ENCODE measurements at places on chromosomes 3 and 15. TPM values are rescaled to one million over a fixed set of nuclear protein-coding genes. Genes with fewer than 3 reads are reported as not detected.

RHOV gene
- total RNA-seq, result 0.18 TPM

KNL1 gene
- 4.6 TPM for total RNA-seq

GRM7 gene
- total RNA-seq, result not detected

- no peaks in the 10 kb centered on the region for H3K27me3 ChIP-seq
- H3K4me3 ChIP-seq, result no peak overlapping the region
- peaks cover 12% of the 10 kb centered on the region for H3K4me1 ChIP-seq
- DNase-seq, result no peak
- H3K27ac ChIP-seq, result no peak overlapping the region
These were observed 20.0 kb upstream of the PLCL2 start for GRCh38 chr3:16864610-16865313.

DNA sequence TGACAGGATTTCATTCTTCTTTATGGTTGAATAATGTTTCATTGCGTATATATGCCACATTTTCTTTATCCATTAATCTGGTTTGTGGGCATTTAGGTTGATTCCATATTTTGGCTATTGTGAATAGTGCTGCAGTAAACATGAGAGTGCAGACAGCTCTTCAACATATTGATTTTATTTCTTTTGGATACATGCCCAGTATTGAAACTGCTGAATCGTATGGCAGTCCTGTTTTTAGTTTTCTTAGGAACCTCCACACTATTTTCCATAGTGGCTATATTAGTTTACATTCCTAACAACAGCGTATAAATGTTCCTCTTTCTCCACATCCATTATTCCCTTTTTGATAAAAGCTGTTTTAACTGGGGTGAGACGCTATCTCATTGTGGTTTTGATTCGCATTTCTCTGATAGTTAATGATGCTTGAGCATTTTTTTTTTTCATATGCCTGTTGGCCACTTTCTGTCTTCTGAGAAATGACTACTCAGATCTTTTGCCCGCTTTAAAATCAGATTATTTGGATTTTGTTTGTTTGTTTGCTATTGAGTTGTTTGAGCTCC lies 21.7 kb downstream of the AQP9 start:
- peaks cover 56% of the 10 kb centered on the region for H3K27me3 ChIP-seq
- peaks cover 3% of the 10 kb centered on the region for H3K36me3 ChIP-seq
- H3K27ac ChIP-seq, result no peak overlapping the region
- DNase-seq, result no peak
- H3K4me3 ChIP-seq, result no peak overlapping the region

DNA sequence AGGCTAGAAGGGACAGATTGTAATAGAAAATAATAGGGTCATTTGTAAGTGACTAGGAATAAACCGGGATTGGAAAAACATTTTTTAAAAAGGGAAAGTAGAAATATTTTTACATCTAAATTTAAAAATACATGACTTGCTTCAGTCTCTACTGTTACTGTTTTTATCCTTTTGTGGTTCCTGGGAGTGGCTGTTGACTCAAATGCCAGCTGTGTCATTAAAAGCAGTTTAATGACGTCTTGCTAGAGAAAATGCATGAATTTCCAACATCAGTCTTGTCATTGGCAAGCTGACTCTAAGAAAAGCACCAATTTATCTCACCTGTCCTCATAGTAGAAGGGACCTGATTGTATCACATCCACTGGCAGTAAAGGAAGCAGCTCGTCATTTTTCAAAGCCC lies 16.7 kb upstream of the LCMT2 start:
- H3K36me3 ChIP-seq, result peaks cover 7% of the 10 kb centered on the region
- H3K27ac ChIP-seq, result no peak overlapping the region
- no peaks in the 10 kb centered on the region for H3K27me3 ChIP-seq
- no peak overlapping the region for H3K4me3 ChIP-seq

- H3K4me3 ChIP-seq, result no peak overlapping the region
- no peak for DNase-seq
- peaks cover 20% of the 10 kb centered on the region for H3K27me3 ChIP-seq
These were observed 30.2 kb upstream of the CA12 start for GRCh38 chr15:63411866-63412265.

Data from T-helper 17 cell (primary cell).